ENCODE measurements at places on chromosomes 7 and 10.

- DNase-seq = no peak
Measured at GRCh38 chr10:51881213-51881612, 181.8 kb upstream of the CSTF2T start.

DNA sequence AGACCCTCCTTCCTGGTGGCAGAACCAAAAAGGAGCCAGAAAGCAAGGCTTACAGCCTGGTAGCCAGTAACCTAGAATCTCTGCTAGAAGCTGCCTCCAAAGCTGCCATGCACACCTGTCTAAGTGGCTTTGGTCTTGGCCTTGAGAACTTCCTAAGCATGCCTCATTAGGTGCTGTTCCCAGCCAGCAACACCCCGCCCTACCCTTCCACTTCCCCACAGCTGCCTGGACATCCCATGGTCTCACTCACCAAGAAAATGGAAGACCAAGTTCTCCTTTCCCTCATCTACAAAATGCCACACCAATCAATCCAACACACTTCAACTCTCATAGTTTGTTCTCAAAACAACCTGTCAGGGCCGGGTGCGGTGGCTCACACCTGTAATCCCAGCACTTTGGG is 4.2 kb downstream of the PSAP start:
- no peak for DNase-seq

DNA sequence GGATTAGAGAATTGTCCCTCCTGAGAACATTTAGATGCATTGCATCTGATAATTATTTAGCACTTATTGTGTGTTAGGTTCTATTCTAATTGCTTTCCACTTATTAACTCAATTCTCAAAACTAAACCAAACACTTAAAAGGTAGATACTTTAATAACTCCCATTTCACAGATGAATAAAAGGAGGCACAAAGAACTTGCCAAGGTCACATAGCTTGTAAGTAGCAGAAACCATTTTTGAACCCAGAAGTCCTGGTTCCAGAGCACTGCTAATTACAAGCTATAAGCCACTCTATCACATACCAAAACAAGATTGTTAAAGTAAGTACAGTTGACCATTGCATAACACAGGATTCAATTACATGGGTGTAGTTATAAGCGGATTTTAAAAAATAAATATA is 164.9 kb downstream of the CPED1 start:
- DNase-seq = no peak

GRCh38 chr10:14774797-14775196 is at the start of gene FAM107B:
FAM107B (minus strand) TSS chr10:14774897; CDS start chr10:14774663, 234 bp downstream.
- DNase-seq = no peak

DNA sequence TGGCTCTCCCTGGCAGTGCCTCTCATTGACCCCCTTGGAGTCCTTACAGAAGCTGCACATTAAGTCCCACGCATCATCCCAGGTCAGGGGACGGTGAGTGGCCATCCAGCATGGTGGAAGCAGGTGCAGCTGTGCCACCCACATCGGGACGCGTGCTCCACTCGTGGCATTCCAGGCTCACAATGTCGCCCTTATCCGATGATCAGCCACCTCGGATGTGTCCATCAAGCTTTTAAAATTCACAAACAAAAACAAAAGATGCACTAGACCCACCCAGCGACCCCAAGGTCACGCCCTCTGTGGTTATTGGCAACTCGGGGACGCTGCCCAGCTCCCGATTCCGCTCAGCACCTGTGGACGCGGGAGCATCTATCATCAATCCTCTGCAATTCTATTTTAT is 530.9 kb downstream of the PTPRN2 start:
- DNase-seq = no peak

DNA sequence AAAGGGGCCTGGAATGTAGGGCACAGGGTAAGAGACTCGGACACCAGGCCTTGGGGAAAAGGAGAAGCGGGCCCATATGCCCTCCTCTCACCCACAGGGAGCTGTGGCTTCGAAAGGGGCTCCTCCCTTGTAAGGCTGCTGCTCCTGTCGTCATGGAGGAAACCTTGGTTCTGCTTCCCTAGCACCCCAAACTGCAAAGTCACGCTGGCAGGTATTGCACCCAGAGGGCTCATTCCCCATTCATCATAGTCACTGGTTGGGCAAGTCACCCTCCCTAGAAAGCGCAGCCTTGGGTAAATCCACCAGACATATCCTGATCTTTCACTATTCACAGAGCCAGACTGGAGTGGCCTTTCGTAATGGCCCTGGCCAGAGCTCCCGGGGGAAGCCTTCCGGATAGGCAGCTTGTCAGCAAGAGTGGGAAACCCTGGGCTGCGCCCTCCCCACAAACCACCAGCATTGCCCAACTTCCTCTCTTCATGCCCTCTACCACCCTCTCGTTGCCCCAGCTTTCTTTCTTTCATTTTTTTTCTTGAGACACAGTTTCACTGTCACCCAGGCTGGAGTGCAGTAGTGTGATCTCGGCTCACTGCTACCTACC is 121.0 kb downstream of the HIP1 start:
- peak; percentile 18 for DNase-seq

DNA sequence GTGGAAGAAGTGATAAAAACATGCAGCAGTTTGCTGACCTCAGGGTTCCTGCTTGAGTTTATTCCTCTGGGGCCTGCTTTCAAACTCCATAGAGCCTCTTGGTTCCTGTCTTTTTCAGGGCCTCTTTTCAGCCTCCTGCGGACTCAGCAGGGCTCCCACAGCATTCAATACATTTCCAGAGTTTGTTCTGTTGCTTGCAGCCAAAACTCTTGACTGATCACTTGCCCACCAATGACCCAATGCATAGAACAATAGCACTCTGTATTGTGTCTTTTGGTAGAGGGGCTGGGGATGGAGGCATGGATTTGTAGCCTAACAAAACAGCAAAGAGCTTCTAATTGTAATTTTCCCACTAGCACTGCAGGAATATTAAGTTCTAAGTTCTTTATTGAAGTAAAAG is 50.8 kb upstream of the CREB5 start:
- DNase-seq = no peak

DNA sequence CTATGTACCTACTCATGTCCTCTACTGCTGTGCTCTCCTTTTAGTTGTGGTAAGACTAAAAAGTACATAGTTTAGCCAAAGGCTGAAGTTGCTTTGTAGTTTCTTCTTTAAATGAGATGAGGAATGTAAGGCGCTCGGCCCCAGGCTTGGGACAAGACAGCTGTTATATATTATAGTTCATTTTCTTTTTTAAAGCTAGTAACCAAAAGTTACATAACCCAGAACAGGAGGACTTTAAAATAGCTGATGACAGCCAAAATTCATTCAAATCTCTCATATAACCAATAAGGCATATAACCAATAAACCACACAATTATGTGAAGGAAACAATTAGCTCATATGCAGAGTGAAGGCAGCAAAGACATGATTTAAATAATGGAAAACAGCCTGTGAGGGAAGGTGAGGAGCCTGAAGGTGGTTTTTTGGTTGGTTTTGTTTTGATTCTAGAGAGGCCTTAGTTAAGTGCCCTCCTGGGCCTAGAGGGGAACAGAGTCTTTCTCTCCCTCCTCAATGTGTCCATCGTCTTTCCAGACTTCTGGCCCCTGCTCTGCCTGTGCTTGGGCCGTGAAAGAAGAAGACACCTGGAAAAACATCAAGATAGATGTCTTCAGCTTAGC is 35.8 kb downstream of the SLC26A4 start:
- DNase-seq = no peak

DNA sequence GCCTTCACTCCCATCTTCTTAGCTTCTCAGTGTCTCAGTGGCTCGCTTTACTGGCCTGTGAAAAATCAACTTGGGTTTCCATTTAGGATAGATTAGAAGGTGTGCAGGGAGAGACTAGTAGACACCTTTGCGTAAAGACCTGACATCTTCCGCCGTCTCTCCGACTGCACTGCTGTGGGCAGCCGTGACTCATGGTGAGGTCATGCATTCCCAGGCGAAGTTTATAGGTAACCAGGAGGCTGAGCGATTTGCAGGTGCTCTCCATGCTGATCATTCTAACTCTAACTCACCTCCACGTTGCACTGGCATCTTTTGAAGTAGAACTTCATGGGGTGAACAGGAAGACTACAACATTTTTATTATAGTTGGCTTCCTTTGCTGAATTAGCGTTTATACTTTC is 68.0 kb upstream of the ZNF438 start:
- DNase-seq = no peak

GRCh38 chr10:127346604-127347003 is 150.2 kb upstream of the INSYN2A start:
- DNase-seq = no peak
